Panc1 (cell line): ENCODE measurements at places on chromosomes 12 and 14. TPM values are rescaled to one million over a fixed set of nuclear protein-coding genes. Genes with fewer than 3 reads are reported as not detected.

DNA sequence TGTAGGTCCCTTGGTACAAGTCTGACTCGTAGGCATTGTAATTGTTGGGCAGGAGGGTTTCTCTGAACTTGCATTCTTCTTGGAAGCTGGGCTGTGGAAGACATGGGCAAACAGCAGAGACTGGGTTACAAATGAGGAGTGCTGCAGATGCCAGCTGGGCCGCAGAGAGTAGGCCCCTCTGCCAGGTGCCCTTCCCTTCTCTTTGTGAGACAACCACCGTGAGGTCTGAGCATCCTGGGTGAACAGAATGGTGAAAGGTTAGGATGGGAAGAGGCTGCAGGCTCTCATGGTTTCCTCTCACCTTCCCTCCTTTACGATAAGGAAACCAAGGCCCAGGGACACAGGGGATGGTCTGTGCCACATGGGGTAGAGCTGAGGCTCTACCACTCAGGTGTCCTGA lies 11.3 kb downstream of the FGF6 start:
- DNase-seq, result no peak

- DNase-seq, result no peak
Measured at GRCh38 chr14:20750194-20750593, 4.5 kb downstream of the EDDM3A start.

GRCh38 chr14:100450736-100451135 lies 127.6 kb downstream of the SLC25A47 start:
- DNase-seq, result no peak

GRCh38 chr12:85089792-85090191 lies 53.6 kb downstream of the LRRIQ1 start:
- no peak for DNase-seq

- no peak for DNase-seq
Measured at GRCh38 chr14:104440297-104440956, 139.1 kb upstream of the C14orf180 start.

- DNase-seq, result no peak
Measured at GRCh38 chr14:55446127-55446736, 5.8 kb upstream of the TBPL2 start.

DNA sequence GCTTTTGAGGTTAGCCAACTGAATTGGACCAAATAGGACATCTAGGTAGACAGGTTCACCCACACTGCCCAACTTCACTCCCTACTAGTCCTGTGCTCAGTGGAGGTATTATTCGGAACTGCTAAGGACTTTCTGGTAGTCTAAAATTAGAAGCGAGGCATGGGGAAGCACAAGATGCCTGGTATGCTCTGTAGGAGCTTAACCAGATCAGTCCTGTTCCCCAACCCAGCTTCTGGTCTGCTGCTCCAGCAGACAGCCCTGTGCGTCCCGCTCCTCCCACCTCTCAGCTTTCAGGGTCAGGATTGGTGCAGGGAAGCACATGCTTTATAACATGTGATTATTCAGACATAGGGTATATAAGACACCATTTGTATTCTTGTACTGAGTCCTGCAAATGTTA lies 31.2 kb downstream of the PRB3 start:
- no peak for DNase-seq

- no peak for DNase-seq
Measured at GRCh38 chr12:52183544-52183910, 8.3 kb downstream of the KRT80 start.

GRCh38 chr14:45946251-45946650 lies 693.2 kb upstream of the MIS18BP1 start:
- DNase-seq, result no peak

GRCh38 chr14:22334627-22335026 lies 254.4 kb downstream of the DAD1 start:
- DNase-seq, result no peak

DNA sequence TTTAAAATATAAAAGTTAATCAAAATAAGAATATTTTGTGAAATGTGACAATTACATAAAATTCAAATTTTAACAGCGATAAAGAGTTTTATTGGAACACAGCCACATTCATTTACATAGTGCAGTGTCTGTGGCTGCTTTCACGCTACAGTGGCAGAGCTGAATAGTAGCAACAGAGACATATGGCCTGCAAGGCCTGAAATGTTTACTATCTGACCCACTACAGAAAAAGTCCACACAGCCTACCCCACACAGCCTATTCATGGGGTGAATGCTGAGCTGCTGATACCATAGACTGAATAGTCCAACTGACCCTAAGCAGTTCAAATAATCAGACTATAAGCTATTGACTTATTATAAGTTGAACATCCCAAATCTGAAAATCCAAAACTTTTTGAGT lies 13.2 kb downstream of the GNS start:
- no peak for DNase-seq

DNA sequence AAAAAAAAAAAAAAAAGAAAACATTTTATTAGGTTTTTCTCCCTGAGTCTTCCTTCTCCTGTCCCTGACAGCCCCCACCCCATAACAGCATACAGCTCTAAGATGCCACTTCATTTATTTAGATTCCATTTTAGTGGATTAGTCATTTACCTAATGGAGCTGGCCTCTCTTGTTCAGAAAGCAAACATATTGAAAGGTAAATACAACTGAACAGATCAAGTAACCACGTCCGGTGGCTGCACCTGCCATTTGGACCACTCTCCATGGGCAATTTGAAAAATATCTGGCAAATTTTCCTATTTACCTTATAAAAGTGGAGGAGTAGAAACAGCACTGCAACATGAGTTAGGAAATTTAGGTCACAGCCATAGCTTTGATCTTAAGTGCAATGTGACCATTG lies 254.6 kb downstream of the C12orf42 start:
- no peak for DNase-seq

DNA sequence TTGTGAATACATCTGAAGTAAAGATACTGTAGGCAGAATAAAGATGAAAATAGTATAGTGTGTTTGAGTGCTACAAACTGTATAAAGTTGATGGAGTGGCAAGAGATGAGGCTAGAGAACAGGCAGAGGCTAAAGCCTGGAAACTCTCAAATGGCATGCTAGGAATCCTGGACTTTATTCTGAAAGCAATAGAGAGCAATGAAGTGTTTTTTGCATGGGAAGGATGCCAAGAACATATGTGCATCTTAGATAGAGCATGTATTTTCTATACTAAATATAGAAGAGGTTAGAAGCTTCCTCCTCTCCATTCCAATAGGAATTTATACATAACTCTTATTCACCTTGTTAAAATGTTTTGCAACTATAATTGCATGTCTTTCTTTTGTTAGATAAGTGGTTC lies 86.3 kb upstream of the TMTC2 start:
- DNase-seq, result no peak

DNA sequence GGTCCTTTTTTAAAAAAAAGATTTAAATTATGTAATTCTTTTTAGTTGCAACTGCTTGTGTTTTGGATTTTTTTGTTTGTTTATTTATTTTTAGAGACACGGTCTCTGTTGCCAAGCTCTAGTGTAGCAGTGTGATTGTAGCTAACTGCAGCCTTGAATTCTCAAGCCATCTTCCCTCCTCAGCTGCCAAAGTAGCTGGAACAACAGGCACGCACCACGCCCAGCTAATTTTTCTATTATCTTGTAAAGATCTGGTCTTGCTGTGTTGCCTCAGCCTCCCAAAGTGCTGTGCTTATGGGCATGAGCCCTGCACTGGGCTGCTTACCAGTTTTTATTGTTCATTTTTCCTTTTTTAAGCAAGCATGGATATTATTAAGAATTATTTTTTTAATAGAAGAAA lies 10.6 kb upstream of the ART4 start:
- no peak for DNase-seq

TAS2R43 gene
- total RNA-seq, result 0.36 TPM

FICD gene
- total RNA-seq, result 10.1 TPM

GPX2 gene
- total RNA-seq, result 0.15 TPM
